ENCODE measurements at places on chromosomes 3 and 15. TPM values are rescaled to one million over a fixed set of nuclear protein-coding genes. Genes with fewer than 3 reads are reported as not detected.

GRCh38 chr15:74303741-74304309 lies 63.6 kb downstream of the CYP11A1 start:
- no peak for DNase-seq

DNA sequence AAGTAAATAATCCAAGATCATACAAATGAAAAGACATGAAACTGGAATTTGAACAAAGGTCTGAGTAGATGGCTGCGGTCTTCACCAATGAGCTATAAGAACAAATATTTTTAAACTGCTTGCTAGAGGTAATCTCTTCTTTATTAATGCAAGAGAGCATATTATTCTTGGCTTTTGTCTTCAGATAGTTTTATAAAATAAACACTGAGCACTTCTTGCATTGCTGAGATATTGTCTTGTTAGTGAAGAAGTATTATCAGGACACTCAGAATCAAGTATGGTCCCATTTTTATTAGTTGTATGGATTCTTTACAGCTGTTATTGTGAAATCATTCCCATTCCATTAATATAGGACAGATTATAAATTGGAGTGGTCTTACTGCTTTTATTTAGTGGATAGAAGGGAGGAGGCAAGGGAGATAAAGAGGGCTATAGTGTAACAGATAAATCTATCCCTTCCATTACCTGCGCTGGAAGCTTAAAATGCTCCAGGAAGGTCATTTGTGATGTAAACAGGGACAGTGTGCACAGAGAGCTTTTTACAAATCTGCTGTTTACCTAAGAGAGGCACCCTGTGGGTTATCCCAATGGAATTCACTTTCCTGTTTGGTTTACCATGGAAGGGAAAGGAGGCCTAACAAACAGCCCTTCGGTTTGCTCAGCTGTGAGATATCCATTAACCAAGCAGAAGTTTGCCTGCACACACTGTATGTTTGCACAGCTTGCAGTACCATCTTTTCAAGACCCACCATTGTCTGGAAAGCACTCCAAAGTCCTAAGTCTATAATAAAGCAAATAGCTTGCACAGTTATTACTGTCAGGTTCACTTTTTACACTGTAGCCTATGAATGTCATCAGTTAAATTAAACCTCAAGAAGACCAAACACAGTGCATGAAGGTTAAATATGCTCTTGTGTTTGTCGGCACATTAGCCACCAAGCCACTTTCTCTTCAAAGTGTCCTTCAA lies 347.7 kb upstream of the TGFBR2 start:
- DNase-seq: no peak

DNA sequence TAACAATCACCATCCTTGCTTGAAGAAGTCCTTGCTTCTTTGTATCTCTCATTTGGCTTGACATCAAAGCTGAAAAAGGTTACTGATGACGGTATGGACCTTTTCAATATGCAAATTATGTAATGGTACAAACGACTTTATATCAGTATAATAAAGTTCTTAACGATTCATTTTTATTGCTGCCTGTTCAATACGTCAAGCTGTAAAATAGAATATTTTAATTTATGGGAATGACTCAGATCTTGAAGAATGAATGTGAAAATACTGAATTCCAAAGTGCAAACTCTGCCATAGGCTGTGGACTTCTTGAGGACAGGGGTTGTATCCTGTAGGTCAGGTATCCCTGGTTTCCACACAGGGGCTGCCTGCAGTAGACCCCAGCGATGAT lies 156.2 kb downstream of the PLCL2 start:
- no peak for DNase-seq

DNA sequence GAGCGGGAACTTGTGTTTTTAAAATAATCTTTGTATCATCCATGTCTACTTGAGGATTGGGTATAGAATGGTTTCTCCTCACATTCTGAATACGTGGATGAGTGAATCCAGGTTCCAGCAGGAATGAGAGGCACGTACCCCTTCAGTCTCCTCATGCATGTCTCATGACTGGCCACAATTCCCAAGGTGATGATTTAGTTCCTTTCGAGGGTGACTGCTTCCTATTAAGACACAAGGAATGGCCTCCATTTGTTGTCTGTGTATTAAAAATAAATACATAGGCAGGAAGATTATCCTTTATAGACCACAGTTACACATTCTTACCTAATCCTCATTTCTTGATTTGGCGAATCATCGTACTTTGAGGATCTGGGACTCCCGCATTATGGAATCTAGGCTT lies 217.0 kb upstream of the LRIG1 start:
- no peak for DNase-seq

GRCh38 chr3:64080616-64081234 lies 57.4 kb upstream of the PSMD6 start:
- no peak for DNase-seq

DNA sequence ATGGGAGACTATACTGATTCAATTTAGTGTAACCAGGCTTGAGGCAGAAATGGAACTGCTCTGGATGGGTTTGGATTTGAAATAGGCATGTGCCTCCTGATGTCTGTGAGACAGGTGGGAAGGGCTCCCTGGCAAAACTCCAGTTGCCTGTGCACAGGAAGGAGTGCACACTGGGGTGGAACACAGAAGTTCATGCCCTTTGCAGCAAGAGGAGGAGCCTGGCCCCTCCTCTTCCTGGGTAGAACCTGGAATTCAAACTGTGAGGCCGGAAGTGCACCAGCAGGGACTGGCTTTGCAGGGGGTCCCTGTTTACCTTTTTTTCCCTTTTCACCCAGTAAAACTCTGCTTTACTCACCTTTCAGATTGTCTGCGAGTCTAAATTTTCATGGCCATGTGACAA lies 99.9 kb downstream of the GMPS start:
- DNase-seq: no peak

DNA sequence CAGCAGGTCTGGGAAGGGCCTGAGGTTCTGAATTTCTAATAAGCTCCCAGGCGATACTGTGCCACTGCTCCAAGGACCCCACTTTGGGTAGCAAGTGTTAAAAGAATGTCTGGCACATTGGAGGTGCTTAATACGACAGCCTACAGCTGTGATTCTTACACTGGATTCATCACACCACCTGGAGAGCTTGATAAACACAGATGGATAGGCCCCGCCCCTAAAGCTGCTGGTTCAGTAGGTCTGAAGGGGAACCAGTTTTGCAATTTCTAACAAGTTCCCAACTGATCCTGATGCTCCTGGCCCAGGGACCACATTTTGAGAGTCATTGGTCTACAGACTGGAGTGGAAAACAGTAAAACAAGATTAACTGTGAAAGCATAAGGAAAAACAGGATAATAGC lies 124.8 kb upstream of the ST8SIA2 start:
- no peak for DNase-seq

DNA sequence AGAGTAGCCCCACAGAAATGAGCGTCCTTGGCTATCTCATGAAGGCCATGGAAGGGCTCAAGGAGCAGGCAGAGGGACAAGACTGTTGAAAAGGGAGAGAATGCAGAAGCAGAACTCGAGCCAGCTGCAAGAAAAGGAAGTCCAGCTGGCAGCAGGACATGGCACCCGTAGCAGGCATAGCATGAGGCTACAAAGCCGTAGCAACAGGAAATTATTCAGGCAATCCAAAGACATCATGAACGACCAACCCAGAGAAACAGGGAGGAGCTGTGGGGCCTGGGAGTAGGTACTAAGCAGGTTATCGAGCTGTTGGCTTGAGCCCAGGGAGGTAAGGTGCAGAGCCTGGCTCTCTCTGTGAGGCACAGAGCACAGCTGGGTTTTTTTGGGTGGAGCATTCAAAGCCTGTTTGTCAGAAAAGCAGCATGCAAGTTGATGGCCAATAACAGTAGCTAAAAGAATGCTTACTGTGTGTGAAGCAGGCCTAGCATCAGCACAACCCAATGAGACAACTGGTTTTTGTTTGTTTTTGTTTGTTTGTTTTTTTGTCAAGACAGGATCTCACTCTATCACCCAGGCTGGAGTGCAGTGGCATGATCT lies 144.0 kb upstream of the SMAD3 start:
- DNase-seq: no peak

DNA sequence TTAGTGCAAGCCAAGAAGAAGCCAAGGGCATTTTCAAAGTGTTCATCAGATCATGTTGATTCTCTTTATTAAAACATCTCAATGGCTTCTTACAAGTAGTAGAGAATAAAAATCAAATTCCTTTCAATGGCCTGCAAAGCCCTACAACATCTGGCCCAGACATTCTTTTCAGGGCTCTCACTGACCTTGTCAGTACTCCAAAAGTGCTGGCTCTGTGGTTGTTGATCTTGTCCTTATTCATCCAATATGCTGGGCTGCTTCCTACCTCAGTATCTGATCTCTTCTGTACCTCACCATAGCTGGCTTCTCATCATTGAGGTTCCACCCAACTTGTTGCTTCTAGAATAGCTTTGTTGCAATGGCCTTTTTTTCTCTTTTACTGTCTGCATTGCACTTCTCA lies 74.0 kb upstream of the SAMMSON start:
- DNase-seq: no peak

DNA sequence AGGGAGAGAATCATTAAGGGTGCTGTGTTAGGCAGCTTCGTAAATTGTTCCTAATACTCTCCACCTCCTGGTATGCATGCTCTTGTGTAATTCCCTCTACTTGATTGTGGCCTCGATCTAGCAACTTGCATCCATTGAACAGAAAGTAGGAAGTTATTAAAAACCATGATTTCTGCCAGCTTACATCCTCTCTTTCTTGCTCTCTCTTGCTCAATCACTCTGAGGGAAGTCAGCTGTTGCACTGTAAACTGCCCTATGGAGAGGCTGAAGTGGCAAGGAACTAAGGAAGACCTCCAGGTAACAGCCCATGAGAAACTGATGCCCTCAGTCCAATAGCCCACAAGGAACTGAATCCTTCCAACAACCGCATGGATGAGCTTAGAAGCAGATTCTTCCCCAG lies 92.6 kb downstream of the ERC2 start:
- DNase-seq: no peak

- DNase-seq: no peak
Observed at GRCh38 chr15:62299541-62299940, 134.5 kb upstream of the C2CD4B start.

DNA sequence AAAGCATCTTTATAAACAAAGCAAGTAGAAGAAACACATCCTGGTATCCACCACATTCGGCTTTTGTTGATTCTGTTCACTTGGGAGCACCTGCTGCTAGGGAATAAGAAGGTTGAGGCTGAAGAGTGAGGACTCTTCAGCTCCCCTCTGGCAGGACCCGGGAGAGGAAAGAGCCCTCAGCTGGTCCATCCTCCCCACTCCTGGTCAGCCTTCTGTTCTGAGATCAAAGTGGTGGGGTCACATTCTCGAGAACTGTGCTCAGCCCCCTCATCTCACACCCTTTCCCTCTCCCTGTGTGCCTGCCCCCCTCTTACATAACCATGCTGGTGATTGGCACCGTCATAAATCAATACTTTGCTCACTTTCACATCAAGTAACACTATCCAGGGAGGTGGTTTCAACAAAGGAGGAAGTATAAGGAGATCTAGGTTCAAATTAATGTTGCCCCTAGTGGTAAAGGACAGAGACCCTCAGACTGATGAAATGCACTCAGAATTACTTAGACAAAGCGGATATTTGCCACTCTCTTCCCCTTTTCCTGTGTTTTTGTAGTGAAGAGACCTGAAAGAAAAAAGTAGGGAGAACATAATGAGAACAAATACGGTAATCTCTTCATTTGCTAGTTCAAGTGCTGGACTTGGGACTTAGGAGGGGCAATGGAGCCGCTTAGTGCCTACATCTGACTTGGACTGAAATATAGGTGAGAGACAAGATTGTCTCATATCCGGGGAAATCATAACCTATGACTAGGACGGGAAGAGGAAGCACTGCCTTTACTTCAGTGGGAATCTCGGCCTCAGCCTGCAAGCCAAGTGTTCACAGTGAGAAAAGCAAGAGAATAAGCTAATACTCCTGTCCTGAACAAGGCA lies at the start of gene NR1I2:
Gene NR1I2 (plus strand): TSS at position 772 of the 869 bp plus-strand sequence.
- DNase-seq: no peak

DNA sequence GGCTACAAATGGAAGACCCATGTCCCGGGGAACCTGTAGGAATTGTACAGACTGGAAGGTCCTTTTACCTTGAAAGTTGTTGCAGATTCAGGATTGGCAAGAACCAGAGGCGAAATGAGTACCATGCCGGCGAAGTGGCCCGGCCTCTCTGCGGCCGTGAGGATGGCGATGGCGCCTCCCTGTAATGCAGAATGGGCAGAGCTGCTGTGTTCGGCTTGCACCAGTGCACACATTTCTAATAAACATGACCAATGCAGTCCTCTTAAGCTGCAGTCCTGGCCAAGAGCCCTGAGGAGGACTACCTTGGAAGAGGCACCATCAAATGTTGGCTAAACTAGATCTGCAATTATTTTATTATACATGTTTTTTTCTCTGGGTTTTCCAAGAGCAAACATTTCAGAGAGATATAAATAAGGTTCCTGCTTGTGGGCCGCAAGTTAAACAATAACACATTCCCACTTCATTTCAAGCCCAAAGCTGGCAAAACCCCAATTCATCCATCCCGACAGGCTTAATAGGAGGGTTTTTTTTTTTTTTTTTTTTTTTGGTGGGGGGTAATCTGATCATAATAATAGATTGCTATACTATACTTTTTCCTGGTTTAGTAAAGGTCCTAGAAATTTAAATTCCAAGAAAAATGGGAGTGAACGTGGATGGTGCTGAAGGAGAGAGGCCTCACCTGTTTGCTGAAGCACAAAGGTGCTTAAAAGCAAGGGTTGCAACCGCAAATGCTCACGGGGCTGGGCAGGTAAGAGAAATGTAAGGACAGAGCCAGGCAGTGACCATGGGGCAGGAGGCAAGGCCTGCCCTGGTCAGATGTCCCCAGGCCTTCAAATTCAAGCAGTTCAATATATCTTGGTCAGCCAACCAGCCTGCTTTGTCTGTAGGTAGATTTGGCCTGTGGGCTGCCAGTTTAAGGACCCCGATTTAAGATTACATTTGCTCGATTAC lies 48.5 kb downstream of the ABTB1 start:
- DNase-seq: no peak

DNA sequence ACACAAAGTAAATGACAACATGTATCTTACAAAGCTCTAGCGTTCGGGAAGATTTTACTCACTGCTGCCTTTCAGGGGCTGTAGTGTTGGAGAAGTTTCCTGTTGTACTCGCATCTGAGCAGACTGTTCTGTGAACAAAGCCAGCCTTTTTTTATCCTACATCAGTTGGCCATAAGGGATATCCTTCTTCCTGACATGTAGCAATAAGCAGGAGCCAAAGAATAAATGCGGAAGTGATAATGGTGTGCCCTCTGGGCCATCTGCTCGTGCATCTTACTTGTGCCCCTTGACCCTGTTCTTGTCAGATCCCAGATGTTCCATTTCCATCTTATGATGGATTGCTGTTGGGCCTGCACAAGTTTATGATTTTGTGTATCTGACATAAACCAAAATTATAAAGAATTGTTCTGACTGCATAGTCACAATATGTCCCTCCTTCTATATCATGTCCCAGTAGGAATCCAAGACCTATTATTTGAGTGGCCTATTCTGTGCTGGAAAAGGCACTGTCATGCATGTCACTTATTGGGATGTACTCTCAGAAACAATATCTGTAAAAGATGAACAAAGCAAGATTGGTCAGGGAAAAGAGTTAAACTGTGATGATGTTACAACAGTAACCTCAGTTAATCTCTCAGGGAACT lies 631.3 kb downstream of the NSUN3 start:
- no peak for DNase-seq

- no peak for DNase-seq
Observed at GRCh38 chr15:80735344-80735743, 40.2 kb downstream of the ABHD17C start.

TRNT1 gene
- total RNA-seq: 15.6 TPM

FRMD4B gene
- total RNA-seq: 36.7 TPM

SCG5 gene
- 0.73 TPM for total RNA-seq

TICRR gene
- 0.03 TPM for total RNA-seq

TP63 gene
- total RNA-seq: 0.31 TPM

PLD1 gene
- 67.8 TPM for total RNA-seq

CYB561D2 gene
- total RNA-seq: 7.6 TPM
